ENCODE measurements at places on chromosomes 11 and 22.
A peak's percentile ranks its signal among the peaks of the same experiment; 100 is the strongest.

DNA sequence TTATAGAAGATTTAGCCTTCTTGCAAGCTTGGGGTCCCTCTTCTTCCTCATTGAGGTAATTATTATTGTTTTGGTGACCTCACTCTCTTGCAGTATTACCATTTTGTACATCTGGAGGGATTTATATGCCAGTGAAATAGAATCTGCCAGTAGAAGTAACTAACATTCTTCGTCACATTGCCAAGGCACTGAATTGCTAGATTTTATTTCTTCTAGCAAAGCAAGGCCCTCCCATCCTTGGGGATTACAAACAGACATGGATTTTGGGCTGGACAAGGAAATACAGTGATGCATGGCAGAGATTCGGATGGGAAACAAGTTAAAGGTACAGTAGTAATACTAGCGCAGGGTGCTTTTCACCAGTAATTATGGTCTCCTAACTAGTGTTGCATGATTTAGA, 7.8 kb downstream of the ADAMTS15 start:
- no peak for DNase-seq

GRCh38 chr11:66915866-66916265, 42.3 kb downstream of the PC start:
- no peak for DNase-seq

- DNase-seq: no peak
Observed at GRCh38 chr11:59801981-59802638, 8.5 kb downstream of the MRPL16 start.

DNA sequence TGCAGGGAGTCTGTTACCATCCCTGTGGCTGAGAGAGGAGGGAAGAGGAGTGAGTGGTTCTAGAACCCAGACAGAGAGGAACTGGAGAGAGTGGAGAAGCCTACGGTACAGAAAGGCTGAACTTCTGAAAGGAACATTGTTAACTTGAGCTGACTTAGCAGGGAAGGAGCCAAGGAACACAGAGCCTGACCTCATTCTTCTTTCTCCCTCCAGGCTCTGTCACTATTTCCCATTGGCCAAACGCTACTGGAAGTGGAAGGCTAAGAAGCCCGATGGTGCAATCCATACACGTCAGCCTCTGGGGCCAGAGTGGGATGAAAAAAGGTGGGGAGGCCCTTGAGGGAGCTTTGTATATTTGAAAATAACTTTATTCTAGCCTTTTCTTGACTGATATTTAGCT, 16.5 kb upstream of the WT1 start:
- no peak for DNase-seq

GRCh38 chr11:77596626-77597025, 6.9 kb downstream of the AQP11 start:
- DNase-seq: no peak

GRCh38 chr11:3037040-3037944, 19.9 kb downstream of the CARS1 start:
- peak; percentile 64 for DNase-seq

- no peak for DNase-seq
Observed at GRCh38 chr11:103946793-103947545, 89.5 kb upstream of the DDI1 start.

GRCh38 chr11:76115555-76115954, 90.7 kb downstream of the WNT11 start:
- DNase-seq: no peak

DNA sequence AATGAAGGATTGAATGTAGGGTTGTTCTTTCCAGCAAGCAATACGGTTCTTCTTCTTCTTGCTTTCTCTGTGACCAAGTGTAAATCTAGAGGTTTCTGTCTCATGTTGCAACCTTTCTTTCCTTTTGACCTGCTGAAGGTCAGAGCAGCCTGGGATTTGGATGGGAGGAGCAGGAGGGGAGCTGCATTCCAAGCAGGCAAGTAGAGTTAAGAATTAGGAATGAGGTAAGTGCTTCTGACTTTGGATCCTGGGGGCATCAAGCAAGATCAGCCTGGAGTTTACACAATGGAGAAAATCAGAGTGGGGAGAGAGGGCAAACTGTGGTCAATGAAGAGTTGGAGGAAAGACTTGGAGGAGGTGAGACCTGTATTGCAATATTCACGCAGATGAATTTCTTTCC, 225.6 kb upstream of the ZBED5 start:
- no peak for DNase-seq

GRCh38 chr22:20405291-20405930, 11.5 kb downstream of the ZNF74 start:
- no peak for DNase-seq

All from GM13976 (cell line).